ENCODE measurements at places on chromosomes 7 and 10.

GRCh38 chr10:36721871-36722270 lies 403.5 kb upstream of the ANKRD30A start:
- no peak for DNase-seq

GRCh38 chr10:74310652-74311257 lies 159.7 kb downstream of the ADK start:
- DNase-seq: no peak

DNA sequence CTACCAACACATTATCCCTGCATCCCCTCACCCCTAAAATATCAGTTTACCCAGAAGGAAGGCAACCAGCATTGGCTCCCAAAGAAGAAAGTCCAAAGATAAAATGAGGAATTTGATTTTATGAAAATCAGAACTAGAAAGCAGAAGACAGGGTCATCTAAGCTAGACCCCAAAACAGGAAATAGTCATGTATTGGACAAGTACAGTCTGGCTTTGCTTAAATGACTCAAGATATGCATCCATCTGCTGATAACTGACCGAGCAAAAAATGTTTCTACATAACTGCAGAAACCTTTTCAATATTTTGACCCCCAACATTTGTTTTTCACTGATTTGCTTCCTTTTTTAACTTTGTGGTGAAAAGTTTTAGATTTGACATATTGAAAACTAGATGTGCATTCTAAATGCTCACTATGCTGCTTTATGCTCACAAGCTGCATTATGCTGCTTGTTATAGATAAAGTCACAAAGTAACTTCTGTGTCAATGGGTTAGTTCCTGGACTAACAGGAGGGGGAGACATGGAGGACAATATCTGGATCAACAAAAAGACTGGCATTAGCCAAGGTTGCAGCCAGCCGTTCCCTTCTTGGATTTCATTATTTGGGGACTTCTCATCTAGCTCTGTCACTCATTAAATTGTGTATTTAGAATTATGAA lies 227.0 kb downstream of the INHBA start:
- DNase-seq: no peak

DNA sequence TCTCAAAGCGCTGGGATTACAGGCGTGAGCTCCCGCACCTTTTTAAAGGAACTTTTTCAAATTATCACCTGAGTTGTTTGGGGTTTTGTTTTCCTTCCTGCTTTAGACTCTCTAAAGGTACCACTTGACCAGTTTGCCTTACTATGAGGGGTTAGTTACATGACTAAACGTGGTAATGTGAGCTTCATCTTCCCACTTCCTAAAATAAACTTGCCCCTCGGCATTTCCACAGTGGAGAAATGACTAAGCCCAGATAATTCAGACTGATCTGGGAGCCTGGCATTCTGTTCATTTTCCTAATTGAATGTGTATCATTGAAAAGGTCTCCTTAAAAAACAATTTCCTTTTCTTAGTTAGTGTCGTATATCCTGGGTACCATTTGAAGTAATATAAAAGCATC lies 163.4 kb downstream of the PLXDC2 start:
- no peak for DNase-seq

GRCh38 chr7:73851410-73852338 lies 9.3 kb upstream of the TMEM270 start:
- no peak for DNase-seq

GRCh38 chr10:94219829-94220228 lies 142.9 kb downstream of the NOC3L start:
- no peak for DNase-seq

DNA sequence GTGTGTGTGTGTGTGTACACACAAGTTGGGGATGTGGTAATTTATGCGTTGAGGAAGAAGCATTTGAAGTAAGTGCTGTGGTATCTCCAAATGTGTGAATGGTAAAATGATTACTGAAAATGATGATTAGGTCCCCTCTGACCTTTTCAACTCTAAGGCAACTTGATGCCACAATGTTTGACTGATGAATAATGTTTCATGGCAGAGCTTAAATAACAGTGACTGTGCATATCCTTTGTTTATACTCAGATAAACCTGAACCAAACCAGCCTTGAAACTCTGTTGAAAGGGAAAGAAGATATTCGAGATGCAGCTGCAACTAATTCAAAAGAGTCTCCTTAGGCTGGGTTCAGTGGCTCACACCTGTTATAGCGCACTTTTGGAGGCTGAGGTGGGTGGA lies 64.8 kb upstream of the YAE1 start:
- no peak for DNase-seq

- no peak for DNase-seq
Measured at GRCh38 chr7:80711531-80711930, 73.1 kb downstream of the CD36 start.

GRCh38 chr7:150357270-150357669 lies 11.4 kb upstream of the REPIN1 start:
- no peak for DNase-seq

- no peak for DNase-seq
Measured at GRCh38 chr7:135200821-135201331, 10.4 kb downstream of the WDR91 start.

DNA sequence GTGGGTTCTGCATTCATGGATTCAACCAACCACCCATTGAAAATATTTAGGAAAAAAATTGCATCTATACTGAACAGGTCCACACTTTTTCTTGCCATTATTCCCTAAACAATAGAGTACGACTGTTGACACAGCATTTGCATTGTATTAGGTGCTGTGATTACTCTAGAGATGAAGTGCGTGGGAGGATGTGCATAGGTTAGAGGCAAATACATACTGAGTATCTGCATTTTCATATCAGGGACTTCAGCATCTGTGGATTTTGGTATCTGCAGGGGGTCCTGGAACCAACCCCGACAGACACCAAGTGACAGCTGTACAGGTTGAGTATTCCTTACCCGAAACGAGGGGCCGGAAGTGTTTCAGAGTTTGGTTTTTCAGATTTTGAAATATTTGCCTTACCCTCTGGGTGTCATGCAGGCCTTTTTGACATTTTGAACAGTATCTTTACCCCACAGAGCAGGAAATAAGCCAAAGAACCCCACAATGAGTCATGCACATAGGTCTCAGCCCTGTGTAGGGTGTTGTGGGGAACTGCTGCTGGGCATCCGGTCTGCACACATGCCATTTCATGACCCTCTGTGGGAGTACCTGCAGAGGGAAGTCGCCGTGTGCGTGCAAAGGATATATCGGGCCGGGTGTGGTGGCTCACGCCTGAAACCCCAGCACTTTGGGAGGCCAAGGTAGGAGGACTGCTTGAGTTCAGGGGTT lies 14.5 kb downstream of the NUDT5 start:
- no peak for DNase-seq

DNA sequence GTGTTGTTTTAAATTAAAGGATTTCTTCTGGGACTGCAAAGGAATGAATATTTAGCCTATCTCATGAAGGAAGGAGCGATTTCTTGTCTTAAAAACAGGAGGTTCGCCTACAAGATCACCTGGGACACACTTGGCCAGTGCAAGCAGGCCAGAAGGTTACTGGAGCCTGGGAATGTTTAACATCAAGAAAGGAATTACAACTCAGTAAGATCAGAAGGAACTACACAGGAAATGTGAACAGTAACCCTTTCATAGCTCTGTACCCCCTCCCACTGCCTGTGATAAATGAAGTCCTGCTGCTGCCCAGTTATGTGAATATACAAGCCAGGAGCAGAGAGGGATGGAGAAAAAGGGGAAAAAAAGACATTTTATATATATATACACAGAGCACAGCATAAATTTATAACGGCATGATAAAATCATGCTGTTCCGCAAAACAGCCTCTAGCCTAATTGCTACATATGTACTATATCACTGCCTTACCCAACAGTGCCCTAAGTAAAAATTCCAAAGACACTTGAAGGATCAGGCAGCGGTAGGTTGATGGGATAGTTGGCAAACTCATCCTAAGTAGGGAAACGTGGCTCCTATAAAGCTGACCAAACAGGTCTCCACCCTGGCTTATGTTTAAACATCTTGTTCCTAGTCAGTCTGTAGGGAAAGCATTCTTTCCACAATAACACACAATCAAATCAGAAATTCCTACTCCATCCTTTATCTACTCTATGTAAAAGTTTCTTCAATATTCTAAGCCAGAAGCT lies 63.8 kb downstream of the ZNF438 start:
- DNase-seq: no peak

- no peak for DNase-seq
Measured at GRCh38 chr7:84477786-84478478, 283.3 kb upstream of the SEMA3A start.

DNA sequence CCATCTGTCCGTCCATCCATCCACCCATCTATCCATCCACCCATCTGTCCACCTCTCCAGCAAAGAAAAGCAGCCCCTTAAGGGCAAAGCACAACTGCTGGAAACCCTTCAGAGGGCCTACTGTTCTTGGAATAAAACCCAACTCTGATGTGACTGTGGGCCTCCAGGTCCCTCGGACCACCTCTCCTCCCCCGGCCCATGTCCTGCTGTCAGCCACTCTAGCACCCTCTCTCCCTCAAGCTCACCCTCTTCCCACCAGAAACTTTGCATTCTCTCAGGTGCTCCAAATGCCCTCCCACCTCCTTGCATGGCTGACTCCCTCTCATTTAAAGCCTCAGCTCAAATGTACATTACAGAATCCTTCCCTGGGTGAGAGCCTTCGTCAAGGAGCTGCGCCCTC lies 110.3 kb downstream of the ARHGAP22 start:
- DNase-seq: no peak

- DNase-seq: no peak
Measured at GRCh38 chr10:100904917-100905316, 7.8 kb upstream of the SLF2 start.

All from NT2/D1 (cell line).